ENCODE measurements at places on chromosomes 3 and 15.

GRCh38 chr15:45962733-45963132 lies 327.9 kb downstream of the SQOR start:
- no peak for DNase-seq

DNA sequence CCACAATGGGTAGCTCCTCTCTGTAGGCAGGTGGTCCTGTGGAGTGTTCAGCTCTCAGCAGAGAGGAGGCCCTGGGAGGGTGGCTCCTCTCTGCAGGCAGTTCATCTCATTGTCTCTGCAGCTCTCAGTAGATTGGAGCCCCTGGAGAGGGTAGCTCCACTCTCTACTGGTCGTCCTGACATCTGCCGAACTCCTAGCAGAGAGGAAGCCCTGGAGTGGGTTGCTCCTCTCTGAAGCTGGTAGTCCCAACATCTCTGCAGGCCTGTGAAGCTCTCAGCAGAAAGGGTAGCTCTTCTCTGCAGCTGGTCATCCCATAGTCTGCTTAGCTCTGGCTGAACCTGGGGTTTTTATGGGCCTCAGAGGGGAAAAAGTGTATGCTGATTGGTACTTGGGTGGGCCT lies 50.8 kb downstream of the EFCAB12 start:
- DNase-seq: no peak

DNA sequence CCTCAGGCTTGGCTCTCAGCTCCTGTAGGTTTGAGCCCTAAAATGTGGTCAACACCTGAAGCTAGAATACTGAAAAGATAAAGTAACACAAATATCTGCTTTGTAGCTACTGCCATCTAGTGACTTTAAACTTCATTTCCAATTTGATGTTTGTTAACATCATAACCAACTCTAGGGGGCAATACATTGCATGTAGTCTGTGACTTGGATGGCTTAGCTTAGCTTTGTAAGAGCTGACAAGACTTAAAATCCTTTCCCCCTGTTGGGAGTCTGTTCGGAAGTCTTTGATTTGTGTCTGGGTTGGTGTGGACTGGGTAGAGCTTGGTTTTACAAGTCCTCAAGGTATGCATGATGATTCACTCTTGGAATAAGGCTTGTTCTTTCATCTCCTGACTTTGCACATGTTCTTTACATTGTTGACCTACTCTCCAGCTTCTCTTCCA lies 51.7 kb downstream of the SCN11A start:
- no peak for DNase-seq

GRCh38 chr3:10262027-10262426 lies 13.8 kb downstream of the TATDN2 start:
- no peak for DNase-seq

- no peak for DNase-seq
These were observed 69.3 kb upstream of the TSPAN3 start for GRCh38 chr15:77140220-77140619.

GRCh38 chr3:58635371-58636285 lies 30.9 kb downstream of the FAM3D start:
- no peak for DNase-seq

GRCh38 chr3:130250982-130251381 lies 94.5 kb upstream of the COL6A5 start:
- no peak for DNase-seq

DNA sequence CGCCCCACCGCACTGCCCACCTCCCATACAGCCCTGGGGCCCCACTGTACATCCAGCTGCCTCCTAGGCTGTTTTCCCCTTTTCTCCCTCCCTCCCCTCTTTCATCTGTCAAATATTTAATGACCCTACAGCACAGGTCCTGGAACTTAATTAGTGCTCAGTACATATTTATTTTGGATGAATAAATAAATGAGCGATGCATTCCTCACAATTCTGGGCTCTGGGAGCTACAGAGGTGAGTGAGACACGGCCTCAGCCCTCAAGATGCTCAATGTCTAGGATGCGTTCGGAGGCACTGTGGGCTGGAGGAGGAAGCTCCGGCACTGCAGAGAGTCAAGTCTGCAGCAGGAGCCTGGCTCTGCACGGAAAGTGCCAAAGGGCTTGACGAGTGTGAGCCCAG lies 175.0 kb downstream of the FAM43A start:
- DNase-seq: no peak

GRCh38 chr15:67164811-67165253 lies 89.6 kb downstream of the AAGAB start:
- DNase-seq: no peak

DNA sequence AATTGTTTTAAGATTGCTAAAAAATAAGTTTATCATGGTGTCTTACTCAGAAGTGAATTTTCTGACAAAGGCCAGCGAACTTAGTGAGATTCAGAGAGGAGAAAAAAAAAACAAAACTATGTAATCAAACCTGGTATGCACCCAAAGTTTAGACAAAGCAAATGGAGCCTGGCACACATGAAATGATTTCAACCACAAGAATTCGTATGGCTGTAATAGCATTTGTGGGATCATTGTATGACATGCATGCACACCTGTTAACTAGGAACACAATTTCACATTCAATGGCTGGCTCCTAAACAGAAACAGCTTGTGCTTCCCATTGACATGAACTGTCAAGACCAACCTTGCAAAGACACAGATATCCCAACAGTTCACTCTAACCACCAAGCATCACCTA lies 94.6 kb downstream of the ZIC4 start:
- DNase-seq: no peak

DNA sequence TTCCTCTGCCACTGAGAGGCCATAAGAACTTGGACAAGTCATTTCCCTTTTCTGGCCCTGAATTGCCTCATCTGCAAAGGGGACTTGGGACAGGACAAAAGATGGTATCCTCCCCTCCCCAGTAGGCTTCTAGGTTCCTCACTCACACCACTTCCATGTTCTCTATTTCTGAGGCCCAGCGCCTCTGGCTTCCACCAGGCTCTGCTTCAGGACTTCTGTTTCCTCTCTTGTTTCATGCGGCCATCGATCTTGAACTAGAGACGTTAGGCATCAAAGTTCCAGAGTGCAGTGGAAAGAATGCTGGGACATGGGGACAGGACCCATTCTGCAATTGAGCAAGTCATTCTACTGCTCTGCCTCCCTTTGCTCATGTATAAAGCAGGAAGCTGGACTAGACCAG lies 1.7 kb downstream of the TM4SF4 start:
- no peak for DNase-seq

DNA sequence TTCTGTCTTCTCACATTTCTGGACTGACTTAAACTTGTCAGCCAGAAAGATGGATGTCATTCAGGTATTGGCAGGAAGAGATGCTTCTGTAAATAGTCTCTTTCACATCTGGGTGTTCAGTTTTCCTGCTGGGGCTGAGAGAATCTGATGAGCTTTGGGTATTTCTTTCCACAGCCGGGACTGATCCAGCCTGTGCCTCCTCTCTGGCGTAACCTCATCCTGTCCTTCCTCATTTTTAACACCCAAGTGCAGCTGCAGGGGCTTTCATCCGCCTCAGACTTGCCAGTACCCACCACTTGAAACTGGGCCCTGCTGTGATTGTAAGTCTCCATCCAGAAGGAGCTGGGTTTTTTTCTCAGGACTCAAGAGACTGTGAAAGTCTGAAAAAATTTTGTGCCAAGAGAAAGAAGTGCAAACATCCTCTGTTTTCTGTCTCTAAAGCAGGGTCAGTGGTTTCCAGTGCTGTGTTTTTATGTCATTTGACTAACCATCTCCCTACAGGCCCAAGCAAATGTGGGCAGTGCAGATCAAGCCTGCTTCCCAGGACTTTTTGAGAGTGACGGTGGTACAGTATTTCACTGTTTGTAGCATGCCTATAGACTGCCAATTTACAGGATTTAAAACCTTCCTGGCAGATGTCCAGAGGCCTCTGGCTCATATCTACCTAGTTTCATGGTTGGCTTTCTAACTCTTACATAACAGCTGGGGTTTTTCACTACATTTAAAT lies 342.7 kb downstream of the PTPRG start:
- peak; percentile 17 for DNase-seq

DNA sequence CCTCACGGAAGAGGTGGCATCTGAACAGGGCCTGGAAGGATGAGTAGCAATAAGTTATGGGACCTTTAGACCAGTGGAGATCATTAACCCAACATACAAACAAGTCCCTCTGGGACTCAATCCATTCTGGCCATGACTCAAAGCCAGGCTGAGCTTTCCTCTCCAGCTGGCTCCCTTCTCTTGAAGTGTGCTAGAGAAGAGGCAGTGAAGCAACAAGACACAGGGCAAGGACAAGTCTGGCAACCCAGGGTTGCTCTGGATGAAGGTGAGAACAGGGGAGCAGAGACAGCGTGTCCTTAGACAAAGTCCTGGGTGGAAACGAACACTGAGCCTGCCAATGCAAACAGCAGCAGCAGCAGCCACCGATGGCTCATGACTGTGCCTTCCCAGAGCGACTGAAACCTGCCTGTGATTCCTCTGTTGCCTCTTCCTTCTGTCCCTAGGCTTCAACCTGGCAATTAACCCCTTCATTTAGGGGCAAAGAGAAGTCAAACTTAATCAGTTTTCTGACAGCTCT lies 86.8 kb downstream of the BDH1 start:
- DNase-seq: no peak

DNA sequence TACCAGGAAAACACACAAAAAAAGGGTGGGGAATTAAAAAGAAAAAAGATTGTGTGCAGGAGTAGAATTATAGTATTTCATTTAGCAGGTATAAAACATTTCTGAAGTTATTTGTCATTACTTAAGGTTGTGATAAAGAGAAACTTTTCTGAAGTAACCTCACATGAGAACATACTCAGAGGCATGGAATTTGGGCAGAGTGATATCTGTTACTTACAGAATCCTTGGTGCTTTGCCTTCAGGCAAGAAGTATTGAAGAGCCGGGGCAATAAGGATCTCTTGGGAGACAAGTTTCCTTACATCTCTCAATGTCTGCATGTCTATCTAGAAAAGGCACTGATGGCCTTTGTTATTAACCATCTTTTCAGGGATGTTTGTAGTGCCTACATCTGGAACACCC lies 179.7 kb upstream of the ROBO1 start:
- DNase-seq: no peak

DNA sequence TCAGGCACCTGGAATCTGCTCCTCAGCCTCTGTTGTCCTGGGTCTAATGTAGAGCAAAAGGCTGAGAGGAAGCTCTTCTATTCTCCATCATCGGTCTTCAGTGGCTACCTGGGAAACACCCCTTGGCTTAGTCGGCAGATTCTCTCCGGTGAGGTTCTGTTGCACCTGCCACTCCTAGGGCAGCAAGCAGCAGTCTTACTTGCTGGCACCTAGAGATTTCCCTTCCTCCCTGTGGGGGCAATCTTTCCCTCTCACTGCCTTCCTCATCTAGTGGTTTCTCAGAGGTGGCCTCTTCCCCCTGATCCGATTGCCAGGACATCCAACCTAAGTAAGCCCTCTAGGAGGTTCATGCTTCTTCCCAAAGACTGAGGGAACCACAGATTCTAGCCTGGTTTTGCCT lies 60.8 kb downstream of the PLS1 start:
- no peak for DNase-seq

DNA sequence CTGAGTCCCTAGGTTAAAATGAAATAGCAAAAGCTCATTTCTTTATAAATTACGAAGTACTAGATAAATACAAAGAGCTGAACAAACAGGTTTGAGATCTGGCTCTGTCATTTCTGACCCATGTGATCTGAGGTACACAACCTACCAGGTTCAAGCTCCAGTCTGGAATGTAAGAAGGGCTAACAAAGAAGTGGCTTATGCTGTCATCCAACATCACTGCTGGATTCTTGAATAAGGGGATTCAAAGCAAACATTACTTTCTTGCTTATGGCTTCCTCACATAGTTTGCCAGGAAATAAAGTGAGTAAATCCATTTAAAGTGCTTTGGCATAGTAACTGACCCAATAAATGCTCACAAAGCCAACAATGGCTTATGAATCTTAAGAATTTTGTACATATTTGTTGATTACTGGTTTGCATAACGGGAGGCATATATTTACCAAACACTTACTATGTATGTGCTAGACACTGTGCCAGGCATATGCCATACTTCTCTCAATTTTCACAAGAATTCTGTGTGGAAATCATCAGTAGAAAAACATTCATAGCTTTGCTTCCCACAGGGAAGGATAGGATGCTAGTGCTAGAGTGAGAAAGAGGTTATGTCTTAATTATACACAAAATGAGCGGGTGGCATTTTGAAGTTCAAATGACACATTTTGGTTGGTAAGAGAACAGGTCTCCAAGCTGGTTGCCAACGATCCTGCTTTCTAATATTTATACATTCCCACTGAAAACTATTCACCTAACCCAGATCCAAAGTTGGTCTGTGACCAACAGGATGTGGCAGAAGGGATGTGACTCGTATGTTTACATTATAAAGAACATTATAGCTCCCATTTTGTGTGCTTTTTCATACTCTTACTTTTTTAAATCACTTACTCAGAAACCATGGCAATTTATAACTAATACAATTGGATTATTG lies 38.7 kb upstream of the CSPG5 start:
- DNase-seq: no peak

DNA sequence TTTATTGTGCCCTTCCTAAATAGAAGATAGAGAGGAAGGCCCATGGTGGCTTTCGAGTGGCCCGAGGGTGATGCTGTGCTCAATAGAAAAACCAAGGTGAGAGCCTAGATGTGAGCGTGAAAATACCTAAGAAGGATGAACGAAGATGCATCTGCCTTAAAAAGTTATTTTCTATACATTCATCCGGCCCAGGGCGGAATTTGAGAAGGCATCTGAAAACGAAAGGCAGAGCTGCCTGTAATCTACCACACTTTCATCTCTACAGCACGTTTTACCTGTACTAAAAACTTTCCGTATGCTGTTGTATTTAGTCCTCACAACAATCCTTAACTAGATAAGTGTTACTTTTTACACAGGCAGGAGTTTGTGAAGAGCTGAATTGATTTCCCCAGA lies 1.4 kb downstream of the DUT start:
- DNase-seq: no peak
